ENCODE measurements at places on chromosomes 4 and X.

- no peak for DNase-seq
Measured at GRCh38 chr4:8191136-8191747, 7.8 kb upstream of the SH3TC1 start.

GRCh38 chrX:101419489-101419888 is 11.5 kb downstream of the HNRNPH2 start:
- no peak for DNase-seq

GRCh38 chr4:180057891-180058671 is 2185.1 kb upstream of the TENM3 start:
- no peak for DNase-seq

DNA sequence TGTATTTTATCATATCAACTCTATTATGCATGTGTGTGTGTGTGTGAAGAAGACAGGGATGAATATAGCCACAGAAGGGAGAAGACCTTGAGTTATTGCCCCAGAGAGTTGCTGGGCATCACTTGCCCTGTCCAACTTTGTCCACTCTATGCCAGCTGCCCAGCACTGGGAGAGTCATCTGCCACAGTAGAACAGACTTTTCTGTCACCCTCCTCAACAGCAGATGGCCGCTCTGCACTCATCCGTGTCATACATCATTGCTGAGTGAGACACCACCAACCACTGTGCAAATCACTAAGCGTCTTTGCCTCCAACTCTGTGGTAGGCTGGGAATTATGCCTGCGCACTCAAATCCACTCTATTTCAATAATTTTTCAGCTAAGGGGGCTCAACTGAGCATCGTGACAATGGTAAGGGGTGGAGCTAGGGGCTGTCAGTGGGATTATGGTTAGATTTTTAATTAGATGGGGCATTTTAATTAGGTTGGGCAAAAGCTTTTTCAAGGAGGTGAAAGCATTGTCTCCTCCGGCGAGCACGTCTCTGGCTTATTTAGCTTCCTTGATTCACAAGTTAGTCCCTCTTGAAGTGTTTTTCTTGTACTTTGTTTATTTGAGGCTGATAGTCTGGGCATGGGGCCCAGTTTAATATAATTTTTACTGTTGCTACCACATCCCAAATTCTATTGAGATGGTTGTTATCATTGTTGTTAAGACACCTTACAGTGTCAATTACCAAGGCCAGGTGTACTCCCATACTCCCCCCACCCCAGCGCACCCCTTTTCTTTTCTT is 100.1 kb upstream of the KLF3 start:
- DNase-seq = no peak

GRCh38 chrX:103343105-103343504 is 13.1 kb downstream of the TCEAL7 start:
- no peak for DNase-seq

- DNase-seq = no peak
Measured at GRCh38 chr4:93684571-93684970, 144.0 kb upstream of the ATOH1 start.

DNA sequence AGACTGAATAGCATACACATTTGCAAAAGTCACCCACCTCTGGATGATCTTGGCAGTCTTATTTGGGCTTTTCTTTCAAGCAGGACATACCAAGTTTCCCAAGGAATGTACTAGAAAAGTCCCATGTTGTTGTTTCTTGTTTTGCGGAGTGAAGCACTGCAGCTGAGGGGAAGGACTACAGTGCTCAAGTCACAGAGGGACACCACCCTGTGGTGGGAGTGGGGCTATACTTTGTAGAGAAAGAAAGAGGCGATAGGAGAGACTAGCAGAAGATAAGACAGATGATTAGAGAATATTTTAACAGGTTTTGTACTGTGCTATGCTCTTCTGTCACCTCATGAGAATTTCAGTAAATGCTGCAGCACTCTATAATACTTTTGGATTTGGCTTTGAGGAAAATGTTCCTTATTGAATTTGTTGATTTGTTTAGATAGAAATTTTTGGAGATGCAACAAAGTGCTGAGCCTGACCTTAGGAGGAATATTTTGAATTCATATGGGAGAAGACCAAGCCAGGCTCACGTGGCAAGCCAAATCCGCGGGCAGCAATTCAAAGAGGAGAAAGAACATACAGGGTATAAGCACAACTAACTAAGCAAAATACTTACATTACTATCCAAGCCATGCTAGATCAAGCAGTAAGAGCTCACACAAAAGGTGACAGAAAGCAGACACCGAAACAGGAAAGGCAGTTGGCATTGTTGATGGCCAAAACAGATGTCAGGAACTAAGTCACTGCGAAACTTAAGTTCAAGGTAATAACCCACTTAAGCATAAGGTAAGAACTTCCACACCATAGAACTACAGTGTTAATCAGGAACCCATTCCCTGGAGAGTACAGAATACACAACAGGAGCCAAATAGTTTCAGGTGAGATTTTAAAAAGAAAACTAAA is 280.3 kb upstream of the INTU start:
- DNase-seq = no peak

DNA sequence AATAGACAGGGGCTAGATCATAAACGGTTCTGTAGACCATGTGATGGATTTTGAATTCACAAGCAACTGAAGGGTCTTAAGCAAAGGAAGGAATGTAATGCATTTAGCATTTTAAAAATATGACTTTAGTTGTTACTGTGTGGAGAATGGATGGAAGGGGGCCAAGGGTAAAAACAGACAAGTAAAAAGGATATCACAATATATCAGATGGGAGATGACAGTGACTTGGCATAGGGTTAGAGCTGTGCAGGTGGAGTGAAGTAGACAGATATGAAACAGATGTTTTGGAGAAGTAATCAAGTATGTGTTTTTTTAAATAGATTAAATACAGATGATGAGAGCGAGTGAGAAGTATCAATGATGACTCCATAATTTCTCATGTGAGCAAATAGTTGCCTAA is 1116.0 kb upstream of the TENM3 start:
- DNase-seq = no peak

DNA sequence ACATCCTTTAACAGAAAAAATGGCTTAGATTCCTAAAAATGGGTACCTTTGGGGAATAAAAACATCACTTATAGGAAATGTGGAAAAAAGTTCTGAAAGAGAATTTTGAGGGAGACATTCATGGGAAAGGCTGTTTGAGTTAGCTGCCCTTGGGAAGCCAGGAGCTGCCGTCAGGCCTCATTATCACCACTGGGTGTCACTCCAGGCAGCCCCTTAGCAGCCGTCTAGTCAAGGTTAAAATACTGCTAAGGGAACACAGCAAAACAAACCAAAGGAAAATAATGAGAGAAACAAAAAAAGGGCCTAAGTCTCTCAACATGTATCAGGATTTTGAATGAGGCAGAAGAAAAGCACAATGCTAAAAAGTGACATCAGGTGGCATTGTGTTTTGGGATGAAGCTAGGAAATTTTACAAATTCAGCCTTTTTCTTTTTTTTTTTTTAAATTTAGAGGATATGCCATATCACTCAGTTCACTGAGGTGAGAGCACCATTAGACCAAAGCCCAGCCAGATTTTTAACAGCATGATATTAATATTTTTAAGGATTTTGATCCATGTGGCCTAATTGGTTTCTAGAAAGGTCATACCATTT is 235.3 kb downstream of the GPAT3 start:
- DNase-seq = no peak

DNA sequence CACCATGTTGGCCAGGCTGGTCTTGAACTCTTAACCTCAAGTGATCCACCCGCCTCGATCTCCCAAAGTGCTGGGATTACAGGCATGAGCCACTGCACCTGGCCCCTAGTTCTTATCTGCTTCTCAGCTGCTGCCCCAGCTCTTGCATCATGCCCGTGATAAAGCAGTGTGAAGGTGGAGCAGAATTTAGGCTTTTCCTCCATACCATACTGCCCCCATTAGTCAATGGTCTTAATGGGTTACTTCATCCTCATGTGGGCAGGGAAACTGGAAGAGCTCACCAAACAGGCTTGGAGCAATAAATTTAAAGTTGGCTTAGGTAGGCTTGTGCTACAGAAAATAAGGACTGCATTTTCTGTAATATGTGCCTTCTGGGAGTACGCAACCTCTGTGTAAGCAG is 636.9 kb upstream of the BOD1L1 start:
- DNase-seq = no peak

- DNase-seq = peak; percentile 38
Measured at GRCh38 chr4:52983563-52984303, 121.6 kb downstream of the RASL11B start.

DNA sequence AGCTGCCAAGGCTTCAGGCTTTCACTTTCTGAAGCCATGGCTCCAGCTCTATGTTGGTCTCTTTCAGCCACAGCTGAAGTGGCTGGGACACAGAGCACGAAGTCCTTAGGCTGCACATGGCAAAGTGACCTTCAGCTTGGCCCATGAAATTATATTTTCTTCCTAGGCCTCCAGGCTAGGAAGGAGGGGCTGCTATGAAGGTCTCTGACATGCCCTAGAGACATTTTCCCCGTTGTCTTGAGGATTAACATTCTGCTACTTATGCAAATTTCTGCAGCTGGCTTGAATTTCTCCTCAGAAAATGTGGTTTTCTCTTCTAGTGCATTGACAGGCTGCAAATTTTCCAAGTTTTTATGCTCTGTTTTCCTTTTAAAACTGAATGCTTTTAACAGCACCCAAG is 99.8 kb upstream of the KCNIP4 start:
- DNase-seq = no peak

- no peak for DNase-seq
Measured at GRCh38 chr4:52643190-52643589, 15.9 kb downstream of the USP46 start.

GRCh38 chr4:138927072-138927471 is 88.5 kb upstream of the NOCT start:
- DNase-seq = no peak

DNA sequence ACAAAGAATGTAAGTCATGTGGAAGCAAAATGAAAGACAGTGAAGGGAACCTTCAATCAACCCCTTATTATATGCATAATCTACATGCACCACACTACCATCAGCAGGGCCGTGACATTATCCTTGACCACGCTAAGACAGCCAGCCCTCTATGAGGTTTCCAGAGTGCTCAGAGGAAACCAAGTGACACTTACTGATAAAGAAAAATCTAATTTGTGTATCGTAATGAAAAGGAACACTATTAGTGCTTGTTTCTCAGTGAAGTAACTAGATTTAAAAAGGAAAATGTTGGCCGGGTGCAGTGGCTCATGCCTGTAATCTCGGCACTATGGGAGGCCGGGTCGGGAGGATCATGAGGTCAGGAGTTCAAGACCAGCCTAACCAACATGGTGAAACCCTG is 56.4 kb downstream of the ABCG2 start:
- DNase-seq = no peak

GRCh38 chr4:80446664-80447063 is 111.1 kb downstream of the CFAP299 start:
- peak; percentile 52 for DNase-seq

DNA sequence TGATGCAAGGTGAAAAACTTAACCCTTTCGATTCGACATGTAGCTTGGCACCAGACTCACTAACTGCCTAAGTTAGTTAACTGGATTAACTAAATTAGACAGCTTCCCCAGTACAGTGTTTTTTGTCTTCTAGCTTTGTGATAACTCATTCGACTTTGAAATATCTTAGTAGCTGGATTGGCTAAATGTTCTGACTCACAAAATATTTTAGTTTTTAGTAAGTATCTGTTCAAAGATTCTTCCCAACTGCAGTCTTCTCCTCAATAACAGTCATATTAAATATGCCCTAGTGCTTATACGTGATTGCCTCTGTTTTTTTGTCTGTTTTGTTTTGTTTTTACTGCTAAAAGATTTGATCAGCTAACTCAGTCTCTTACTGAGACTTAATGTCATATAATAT is 102.9 kb downstream of the KCNIP4 start:
- no peak for DNase-seq

GRCh38 chrX:39542316-39542715 is 555.4 kb downstream of the BCOR start:
- no peak for DNase-seq

GRCh38 chrX:111671668-111672067 is 9.3 kb upstream of the ALG13 start:
- DNase-seq = no peak

- no peak for DNase-seq
Measured at GRCh38 chrX:134525086-134525792, 65.3 kb downstream of the HPRT1 start.

- DNase-seq = no peak
Measured at GRCh38 chr4:81604683-81605218, 133.0 kb upstream of the RASGEF1B start.

DNA sequence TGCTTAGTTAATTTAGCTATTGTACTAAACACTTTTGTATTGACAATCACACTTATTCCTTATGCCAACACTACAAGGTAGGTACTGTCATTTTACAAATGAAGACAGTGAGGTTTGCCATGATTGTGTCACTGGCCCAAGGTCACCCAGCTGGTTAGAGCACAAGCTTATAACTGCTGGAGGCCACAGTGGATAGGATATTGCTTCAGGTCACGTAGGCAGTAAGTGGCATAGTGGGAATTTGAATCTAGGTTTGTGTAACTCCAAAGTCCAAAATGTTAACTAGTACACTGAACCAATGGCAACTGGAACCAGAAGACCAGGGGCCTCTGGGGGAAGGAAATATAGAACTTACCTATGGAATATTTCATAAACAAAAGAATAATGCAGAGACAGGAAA is 21.1 kb upstream of the PITX2 start:
- DNase-seq = no peak

DNA sequence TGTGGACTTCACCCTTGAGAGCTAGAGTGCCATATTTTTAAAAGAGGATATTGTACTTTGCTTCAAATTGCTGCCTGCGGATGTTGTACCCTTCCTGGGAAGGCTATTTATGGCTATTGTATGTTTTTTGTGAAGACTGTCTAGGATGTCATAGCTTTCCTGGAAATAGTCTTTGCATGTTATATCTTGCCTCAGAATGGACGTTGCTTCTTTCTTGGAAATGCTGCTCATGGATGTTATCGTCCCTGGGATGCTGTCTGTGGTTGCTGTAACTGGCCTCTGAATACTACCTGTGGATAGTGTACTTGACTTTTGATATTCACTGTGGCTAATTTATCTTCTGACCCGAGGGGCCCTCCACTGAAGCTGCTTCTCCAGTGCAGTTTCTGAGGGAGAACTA is 146.8 kb downstream of the ENOX2 start:
- DNase-seq = no peak

GRCh38 chr4:84697615-84698201 is 114.8 kb downstream of the CDS1 start:
- DNase-seq = no peak

GRCh38 chrX:149909324-149910177 is 19.8 kb upstream of the HSFX4 start:
- DNase-seq = no peak

DNA sequence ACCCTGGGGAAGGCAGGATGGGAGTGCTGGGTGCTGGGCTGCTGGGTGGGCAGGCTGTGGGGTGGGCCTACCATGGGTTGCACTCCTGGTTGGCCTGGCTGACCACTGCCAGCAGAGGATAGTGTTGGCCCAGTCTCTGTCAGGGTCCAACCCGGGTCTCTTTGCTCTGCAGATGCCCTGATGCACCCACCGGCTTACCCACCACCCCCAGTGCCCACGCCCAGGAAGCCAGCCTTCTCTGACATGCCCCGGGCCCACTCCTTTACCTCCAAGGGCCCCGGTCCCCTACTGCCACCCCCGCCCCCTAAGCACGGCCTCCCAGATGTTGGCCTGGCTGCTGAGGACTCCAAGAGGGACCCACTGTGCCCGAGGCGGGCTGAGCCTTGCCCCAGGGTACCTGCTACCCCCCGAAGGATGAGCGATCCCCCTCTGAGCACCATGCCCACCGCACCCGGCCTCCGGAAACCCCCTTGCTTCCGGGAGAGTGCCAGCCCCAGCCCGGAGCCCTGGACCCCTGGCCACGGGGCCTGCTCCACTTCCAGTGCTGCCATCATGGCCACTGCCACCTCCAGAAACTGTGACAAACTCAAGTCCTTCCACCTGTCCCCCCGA is 14.2 kb upstream of the ADD1 start:
- DNase-seq = no peak
